SK-N-DZ (cell line): ENCODE measurements at places on chromosomes 16 and 17.

GRCh38 chr16:82584553-82585152 lies 42.1 kb upstream of the CDH13 start:
- DNase-seq, result no peak

GRCh38 chr16:82769845-82770244 lies 143.1 kb downstream of the CDH13 start:
- DNase-seq, result no peak

DNA sequence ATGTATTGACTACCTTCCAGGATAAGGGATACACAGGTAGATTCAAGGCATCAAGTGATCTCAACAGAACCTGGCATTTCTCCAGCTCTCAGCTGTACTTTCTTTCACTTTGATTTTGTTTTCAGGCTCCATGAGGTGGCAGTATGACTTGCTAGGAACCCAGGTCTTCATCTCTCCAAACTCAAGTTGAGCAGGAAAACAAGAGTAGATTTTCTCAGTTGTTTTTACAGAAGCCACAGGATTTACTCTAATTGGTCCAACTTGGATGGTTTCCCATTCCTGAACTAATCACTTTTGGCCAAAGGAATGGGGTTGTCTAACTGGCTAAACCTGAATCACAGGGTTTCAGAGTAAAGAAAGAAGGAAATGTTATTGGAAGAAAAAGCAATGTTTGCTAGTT lies 146.6 kb downstream of the TRIM37 start:
- no peak for DNase-seq

DNA sequence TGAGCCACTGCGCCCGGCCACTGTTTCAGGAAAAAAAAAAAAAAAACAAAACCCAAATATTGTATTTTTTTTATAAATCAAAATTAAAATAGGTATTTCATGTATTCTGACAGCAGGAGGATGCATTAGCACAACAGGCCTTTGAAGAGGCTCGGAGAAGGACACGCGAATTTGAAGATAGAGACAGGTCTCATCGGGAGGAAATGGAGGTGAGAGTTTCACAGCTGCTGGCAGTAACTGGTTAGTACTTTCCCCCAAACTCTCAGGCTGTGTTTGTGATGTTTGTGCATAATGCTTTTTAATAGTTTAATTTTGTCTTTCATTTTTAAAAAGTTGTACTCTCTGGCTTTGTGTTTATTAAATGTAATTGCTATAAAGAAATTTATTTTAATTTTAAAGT lies 27.6 kb upstream of the PHAF1 start:
- DNase-seq, result no peak

- DNase-seq, result no peak
Observed at GRCh38 chr17:16923097-16923903, 48.6 kb downstream of the TNFRSF13B start.

- DNase-seq, result no peak
Observed at GRCh38 chr16:84356591-84357116, 11.7 kb upstream of the ATP2C2 start.

DNA sequence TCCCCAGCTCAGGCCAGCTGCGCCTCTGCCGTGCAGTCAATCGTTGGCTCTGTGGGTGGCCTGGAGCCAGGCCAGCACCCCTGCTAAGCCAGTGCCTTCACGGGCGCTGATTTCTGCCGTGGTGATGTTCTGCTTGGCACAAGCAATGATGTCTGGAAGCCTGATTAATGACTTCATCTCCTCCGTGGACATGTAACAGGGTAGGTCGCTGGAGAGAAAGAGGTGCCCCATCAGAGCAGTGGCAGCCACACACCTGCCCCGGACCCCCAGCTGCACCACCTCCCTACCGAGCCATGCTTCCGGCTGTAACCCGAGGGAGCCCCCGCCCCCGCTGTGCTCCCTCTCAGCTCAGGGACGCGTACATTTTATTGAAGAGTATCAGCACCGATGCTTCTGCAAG lies 1.9 kb downstream of the ARL16 start:
- DNase-seq, result no peak

GRCh38 chr17:2911755-2912111 lies 115.5 kb downstream of the RAP1GAP2 start:
- no peak for DNase-seq

GRCh38 chr16:83899272-83899897 lies 470 bp downstream of the MLYCD start:
- peak; percentile 49 for DNase-seq

GRCh38 chr17:44547625-44548267 lies 9.5 kb upstream of the FZD2 start:
- no peak for DNase-seq

DNA sequence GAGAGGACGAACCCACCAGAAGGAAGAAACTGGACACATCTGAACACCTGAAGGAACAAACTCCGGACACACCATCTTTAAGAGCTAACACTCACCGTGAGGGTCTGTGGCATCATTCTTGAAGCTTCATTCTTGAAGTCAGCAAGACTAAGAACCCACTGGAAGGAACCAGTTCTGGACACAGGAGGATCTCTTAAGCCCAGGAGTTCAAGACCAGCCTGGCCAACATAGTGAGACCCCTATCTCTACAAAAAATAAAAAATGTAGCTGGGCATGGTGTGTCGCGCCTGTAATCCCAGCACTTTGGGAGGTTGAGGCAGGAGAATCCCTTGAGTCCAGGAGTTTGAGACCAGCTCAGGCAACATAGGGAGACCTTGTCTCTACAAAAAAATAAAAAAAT lies 20.5 kb upstream of the WIPF2 start:
- no peak for DNase-seq

GRCh38 chr17:8744086-8744785 lies 400 bp downstream of the CCDC42 start:
- no peak for DNase-seq

DNA sequence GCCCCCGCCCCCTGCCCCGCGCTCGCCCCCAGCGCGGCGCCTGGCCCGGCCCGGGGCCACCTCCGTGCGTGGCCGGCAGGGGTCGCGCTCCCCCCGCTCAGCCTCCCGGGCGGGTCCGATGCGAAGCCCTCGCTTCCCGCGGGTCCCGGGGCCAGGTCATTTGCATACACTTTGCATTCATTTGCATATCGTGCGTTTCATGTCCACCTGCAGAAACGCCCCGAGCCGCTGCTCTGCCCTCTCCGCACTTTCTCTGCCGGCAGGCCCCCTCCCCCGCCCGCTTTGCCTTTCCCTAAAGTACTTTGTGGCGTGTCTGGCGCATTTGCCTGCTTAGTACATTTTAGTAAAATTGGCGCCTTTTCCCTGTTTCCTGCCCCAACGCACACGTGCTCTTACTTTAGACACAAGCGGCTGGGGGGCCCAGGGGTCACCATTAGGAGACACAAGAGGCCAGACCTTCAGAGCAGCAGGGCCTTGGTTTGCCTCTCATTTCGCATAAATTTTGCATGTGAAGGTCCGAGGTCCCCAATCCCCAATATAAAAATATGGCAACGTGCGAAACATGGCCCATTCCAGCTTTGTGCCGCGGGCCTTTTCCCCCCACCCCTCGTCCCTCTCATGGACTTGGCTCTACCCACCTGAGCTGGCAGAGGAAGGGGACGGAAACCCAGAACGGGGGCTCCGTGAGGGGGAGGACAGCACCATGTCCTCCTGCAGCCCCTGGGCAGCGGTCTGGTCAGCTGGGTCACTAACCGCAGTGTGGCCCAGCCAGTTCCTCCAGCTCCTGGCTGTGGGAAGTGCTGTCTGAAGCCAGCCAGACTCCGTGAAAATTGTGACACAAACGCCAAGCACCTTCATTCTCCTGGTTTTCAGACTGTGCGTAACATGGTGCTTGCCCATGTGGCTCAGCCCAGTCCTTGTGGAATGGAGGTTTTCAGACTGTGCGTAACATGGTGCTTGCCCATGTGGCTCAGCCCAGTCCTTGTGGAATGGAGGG lies 34.8 kb downstream of the CBFA2T3 start:
- no peak for DNase-seq

- DNase-seq, result no peak
Observed at GRCh38 chr17:606508-607250, 108.0 kb downstream of the VPS53 start.

GRCh38 chr17:55510986-55511721 lies at the start of gene SMIM36:
SMIM36 (minus strand) TSS chr17:55511452.
- no peak for DNase-seq

- DNase-seq, result no peak
Observed at GRCh38 chr16:24013864-24014645, 178.3 kb downstream of the PRKCB start.

DNA sequence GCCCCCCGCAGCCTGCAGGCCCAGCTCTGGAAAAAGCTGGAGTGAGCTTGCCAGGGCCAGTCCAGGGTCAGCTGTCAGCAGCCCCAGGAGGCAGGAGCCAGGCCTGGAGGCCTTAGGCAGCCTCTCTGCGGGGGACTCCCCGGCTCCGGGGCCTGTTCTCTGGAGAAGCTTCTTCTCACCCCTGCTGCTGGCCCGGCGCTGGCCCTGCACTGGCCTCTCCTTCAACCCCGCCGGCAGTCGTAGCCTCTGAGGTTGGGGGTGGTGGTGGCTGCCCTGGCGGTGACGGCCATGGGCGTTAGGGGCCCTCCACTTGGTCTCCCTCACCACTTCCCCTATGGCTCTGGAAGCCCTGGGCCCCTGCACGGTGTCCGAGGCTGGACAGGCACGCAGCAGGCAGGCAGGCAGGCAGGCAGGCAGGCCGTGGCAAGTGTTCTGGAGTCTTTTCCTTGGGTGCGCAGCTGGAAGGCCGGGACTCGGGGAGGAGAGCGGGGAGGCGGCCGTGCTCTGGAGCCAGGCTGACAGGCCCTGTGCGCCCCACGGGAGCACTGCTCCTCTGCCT lies 2.1 kb downstream of the FOXF1 start:
- DNase-seq, result no peak

GRCh38 chr16:57723170-57723569 lies 12.4 kb upstream of the KATNB1 start:
- no peak for DNase-seq

- peak; percentile 53 for DNase-seq
Observed at GRCh38 chr17:82751171-82751570, 694 bp upstream of the TBCD start.

GRCh38 chr16:77660311-77660710 lies 62.0 kb upstream of the NUDT7 start:
- DNase-seq, result peak; percentile 59

- no peak for DNase-seq
Observed at GRCh38 chr17:80716986-80717719, 172.5 kb downstream of the RPTOR start.

DNA sequence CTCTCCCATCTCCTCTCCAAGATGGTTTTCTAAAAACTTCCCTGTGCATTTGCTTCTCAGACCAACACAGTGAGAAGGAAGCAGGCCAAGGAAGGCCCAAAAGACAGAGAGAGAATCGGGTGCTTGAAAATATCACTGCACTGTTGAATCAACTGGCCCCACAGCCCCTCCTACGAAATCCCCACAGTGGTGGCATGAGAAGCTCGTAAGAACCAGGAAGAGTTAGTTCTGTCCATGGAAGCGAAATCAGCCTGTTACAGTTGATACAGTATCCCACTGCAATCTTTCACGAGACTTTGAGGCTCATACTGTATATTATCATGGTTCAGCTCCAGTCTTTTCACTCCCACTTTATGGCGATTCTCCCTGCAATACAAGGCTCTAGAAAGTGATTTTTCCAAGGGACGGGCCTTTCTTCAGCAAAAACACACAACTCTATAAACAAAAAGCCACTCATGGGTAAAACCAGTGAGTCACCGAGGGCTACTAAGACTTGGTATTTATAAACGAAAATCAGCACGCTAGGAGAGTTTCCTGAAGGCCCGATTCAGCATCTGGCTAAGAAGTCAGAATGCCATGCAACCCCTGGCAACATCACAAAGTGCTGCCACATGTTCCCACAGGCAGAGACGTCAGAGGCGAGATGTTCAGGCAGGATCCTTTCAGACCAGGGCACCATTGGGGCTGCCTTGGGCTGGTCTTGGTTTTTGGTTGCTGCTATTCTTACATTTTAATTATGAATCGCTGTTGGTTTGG lies 185.7 kb downstream of the IRX5 start:
- no peak for DNase-seq

GRCh38 chr17:55817397-55817709 lies 66.5 kb downstream of the PCTP start:
- no peak for DNase-seq

- DNase-seq, result peak; percentile 42
Observed at GRCh38 chr16:85616607-85617321, 3.6 kb downstream of the GSE1 start.

DNA sequence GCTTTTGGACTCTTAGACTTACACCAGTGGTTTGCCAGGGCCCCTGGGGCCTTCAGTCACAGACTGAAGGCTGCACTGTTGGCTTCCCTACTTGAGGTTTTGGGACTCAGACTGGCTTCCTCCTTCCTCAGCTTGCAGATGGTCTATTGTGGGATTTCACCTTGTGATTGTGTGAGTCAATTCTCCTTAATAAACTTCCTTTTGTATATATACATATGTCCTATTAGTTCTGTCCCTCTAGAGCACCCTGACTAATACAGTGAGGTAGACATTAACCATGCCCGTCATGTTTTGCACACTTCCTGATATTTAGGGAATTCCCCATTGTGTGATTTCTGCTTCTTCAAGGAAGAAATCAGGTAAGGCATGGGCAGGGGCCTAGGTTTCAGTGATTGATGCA lies 147.8 kb upstream of the CA10 start:
- no peak for DNase-seq

- DNase-seq, result no peak
Observed at GRCh38 chr16:1194665-1195392, 30.2 kb downstream of the TPSG1 start.

DNA sequence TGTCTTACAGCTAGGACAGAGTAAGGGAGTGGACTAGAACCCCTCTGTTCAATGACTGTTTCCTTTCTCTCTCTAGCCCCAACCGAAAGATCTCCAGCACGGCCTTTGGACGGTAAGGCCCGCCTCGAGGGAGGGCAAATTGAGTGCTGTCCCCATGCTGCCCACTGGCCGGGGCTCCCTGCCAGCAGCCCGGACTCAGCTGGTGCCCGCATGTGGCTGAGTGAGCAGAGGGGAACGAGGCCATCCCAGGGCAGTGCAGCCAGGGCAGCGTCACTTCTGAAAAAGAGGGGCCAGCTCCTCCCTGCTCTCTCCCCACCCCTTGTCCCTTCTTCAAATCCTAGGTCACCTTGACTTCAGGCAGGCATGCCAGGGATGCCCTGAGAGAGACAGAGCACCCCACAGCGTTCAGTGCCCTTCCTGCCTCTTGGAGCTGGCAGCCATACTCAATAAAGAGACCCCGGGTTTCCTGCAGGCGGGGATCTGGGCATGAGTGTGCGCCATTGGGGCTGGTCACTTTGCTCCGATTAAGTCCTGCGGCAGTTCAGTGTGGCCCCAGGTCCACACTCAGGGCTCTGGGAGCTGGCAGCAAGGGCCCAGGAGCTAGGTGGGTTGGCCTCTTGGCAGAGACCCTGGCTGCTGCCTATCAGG lies 130.9 kb downstream of the RAB11FIP4 start:
- no peak for DNase-seq

DNA sequence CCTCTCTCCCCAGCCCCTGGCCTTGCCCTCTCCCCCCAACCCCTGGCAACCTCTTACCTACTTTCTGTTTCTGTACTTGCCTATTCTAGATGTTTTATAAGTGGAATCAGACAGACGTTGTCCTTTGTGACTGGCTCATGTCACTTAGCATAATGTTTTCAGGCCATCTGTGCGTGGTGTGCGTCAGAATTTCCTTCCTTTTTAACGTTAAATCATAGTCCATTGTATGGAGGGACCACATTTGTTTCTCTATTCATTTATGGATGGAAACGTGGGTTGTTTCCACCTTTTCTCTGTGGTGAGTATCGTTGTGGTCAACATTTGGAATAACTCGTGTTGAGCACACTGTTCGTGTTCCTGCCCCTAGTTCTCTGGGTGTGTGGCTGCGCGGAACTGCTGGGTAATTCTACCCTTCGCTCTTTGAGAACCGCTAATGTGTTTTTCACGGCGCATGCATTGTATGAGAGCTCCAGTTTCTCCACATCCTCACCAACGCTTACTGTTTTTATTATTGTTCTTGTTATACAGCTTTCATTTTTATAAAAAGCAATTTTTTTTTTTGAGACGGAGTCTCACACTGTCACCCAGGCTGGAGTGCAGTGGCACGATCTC lies 26.3 kb downstream of the ACTG1 start:
- no peak for DNase-seq
